RWPE2 (cell line): ENCODE measurements at places on chromosomes 12 and 14.

GRCh38 chr14:54854181-54854580 lies 48.4 kb downstream of the GCH1 start:
- DNase-seq, result no peak

DNA sequence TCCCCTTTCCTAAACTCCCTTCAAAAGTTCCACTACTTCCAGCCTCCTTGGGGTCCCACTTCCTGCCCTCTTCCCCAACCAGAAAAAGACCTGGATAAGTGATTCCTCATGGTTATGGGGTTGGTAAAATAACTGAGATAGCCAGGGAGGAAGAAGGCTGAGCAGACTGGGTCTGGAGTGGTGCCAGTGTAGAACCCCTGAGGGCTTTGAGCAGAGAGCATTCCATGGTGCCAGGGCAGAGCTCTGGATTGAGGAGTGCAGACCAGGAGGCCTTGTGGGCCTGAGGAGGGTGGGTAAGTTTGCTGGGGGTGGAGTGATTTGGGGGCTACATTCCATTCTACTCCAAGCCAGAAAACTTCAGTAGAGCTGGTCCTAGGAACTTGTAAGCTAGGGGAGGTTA lies 9.5 kb upstream of the CISTR start:
- DNase-seq, result no peak

- no peak for DNase-seq
Measured at GRCh38 chr12:55724940-55725309, 3.9 kb downstream of the CD63 start.

DNA sequence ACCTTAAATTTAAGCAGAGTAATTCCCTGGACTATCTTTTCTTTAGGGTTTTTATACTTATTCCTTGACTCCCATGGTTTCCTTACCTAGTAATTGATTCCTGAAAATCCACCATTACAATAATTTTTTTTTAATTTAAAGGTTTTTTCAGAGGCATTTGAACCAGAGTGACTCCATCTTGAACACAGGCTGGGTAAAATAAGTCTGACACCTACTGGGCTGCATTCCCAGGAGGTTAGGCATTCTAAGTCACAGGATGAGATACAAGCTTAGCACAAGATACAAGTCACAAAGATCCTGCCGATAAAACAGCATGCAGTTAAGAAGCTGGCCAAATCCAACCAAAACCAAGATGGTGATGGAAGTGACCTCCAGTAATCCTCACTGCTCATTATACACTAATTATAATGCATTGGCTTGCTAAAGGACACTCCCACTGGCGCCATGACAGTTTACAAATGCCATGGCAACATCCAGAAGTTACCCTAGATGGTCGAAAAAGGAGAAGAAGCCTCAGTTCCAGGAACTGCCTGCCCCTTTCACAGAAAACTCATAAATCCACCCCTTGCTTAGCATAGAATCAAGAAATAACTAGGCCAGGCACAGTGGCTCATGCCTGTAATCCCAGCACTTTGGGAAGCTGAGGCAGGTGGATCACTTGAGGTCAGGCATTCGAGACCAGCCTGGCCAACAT lies 53.6 kb downstream of the SLC25A21 start:
- DNase-seq, result no peak

DNA sequence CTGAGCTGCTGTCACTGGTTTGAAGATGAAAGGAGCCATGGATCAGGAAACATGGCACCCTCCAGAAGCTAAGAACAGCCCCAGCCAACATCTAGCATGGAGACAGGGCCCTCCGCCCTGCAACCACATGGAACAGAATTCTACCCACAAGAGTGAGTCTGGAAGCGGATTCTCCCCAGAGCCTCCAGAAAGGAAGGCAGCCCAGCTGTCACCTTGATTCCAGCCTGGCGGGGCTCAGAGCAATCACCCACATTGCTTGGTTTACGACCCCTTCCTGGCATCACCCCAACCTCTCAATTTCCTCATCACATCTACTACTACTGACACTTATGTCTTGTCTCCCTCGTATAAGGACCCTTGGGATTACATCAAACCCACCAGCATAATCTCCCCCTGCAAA lies 38.5 kb downstream of the OAS2 start:
- no peak for DNase-seq

- DNase-seq, result no peak
Measured at GRCh38 chr12:89477633-89478279, 46.8 kb downstream of the GALNT4 start.

GRCh38 chr12:113075137-113075683 lies 18.7 kb downstream of the DTX1 start:
- DNase-seq, result no peak

- no peak for DNase-seq
Measured at GRCh38 chr14:98290596-98290995, 981.4 kb downstream of the BCL11B start.

- DNase-seq, result no peak
Measured at GRCh38 chr12:125013816-125014442, 20.5 kb downstream of the BRI3BP start.

- DNase-seq, result no peak
Measured at GRCh38 chr12:34016361-34016760, 5.9 kb upstream of the ALG10 start.
